ENCODE measurements at places on chromosomes 1 and 21. TPM values are rescaled to one million over a fixed set of nuclear protein-coding genes. Genes with fewer than 3 reads are reported as not detected.

DNA sequence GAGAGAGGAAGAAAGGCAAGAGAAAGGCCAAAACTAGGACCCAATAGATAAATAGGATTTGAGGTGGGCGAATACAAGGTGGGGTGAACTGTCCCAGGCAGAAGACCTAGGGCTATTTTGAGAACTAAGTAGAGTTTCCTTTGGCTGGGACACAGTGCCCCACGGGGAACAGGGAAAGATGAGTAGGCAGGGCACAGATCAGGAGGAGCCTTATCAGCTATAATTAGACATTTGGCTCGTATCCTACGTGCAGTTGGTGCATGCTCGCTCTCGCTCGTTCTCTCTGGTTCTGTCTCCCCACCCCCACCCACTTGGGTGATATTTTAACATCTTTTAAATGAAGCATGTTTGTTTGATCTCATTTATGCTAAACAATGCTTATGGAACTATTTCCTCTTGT is 235.0 kb upstream of the JUN start:
- no peak for DNase-seq

DNA sequence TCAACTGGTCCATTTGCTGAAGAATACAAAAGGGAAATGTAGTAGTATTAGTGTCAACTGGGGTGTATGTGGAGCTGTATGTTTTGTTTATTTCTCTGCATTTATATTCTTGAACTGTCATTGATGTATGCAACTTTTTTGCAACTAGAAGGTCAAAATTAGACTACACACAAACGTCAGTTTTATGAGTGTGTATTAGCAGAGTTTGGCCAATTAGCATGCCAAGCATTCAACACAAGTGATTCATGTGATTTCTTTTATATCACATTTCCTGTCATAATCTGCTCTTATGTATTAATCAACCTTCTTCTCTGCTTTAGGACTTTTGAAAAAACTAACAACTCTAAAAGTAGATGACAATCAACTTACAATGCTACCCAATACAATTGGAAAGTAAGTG is 211.1 kb downstream of the LRRC40 start:
- DNase-seq = no peak

DNA sequence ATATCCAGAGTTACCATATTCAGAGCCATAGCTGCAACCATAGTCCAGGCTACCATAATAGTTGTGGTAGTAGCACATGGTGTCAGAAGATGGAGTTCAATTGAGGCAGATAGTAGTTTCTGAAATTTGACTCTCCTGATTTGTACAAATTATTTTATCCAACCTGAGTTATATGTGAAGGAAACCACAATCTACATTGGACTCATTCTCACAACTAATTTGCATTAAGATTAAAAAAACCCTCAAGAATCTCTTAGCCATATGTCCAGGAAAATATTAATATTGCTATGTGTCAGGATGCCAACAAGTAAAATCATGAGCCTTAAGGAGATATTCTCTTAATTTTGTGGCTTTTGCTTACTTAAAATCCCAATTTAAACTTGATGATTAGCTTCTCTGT is at the start of gene KRTAP22-2:
Gene KRTAP22-2 (minus strand): TSS at position 101 of the 400 bp plus-strand sequence.
- no peak for DNase-seq

GRCh38 chr21:37874904-37875780 is 41.1 kb downstream of the KCNJ6 start:
- peak; percentile 31 for DNase-seq

GRCh38 chr1:186404454-186405051 is 28.9 kb downstream of the ODR4 start:
- no peak for DNase-seq

GRCh38 chr1:227321035-227321434 is 2.7 kb upstream of the CDC42BPA start:
- no peak for DNase-seq

- DNase-seq = no peak
These were observed 12.6 kb upstream of the CHI3L2 start for GRCh38 chr1:111214884-111215283.

DNA sequence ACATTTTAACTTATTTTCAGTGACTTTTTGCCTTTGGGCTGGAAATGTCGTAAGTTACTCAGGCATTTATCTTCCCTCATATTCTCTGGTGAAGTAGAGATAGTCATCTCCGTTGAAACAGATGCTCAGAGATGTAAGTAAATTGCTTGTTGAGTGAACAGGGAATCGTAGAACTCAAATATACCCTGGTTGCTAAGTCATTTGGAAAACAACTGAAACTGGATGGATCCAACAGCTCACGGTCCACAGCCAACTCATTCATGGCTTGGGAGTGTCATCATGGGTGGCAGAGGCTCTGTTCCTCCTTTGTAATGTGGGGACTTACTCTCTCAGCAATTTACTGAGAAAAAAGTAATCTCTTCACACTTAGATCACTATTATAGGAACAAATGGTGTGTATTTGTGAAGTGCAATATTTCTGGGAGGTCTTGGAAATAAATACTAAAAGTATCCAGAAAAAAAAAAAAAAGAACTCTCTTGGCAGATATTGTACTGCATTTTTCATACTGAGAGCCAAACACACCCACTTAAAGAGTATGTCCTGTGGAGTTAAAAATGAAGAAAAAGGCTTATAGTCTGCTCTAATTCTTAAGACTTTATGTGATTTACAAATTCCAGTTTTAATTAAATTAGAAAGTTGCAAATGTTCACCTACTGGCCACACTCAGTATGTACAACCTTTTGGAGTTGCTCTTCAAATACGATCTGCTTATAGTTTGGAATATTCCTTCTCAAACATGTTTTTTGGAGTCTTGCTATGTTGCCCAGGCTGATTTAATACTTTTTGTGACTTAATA is 107.4 kb downstream of the LEPR start:
- no peak for DNase-seq

GRCh38 chr1:93033785-93034184 is 45.3 kb upstream of the MTF2 start:
- no peak for DNase-seq

DNA sequence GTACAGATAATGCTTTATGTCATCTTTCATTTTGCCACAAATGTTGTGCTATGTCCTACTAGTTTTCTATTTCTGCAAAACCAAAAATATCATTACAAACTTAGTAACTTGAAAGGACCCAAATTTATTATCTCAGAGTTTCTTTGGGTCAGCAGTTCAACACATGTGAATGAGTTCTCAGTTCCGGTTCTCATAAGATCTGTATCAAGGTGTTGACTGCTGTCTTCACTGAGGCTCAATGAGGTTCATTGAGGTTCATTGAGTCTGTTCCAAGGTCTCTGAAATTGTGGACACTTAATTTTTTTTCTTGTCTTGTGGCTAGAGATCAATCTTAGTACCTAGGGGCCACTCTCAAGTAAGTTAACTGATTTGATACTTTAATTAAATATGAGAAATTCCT is 525.1 kb upstream of the BRINP3 start:
- no peak for DNase-seq

DNA sequence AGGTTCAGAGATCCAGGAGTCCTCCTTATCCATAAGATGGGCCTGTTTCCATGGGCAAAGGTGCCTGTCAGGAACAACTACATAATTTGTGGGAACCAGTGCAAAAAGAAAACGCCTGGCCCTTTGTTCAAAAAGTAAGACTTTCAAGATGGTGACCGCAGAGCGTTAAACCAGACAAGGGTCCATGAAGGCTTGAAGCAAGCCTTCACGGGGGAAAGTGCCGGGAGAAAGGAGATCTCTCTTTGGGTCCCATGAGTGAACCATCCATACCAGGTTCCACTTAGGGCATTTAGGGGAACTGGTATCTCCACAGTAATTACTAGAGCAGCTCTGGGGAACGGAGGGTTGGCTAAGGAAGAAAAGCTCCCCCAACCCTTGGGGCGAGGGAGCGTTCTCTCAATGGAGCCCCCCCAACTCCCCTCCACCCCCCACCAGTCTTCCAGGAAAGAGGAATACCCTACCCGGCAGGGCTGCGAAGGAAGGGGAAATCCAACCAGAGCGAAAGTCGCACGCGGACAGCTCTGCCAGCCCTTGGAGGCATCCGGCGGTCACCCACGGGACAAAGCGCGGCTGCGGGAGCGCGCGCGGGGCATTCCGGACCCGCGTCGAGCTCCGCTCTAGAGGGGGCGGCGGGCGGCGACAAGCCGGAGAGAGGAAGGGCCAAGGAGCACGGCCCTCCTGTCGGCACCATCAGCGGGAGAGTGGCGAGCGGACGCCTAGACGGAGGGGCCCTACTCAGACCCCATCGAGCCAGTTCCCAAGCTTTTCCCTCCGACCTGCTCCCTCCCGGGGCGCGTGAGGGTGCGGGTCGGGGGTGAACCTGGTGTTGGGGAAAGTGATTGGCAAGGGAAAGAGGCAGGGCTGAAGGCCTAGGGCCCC is 687 bp upstream of the RASSF5 start:
- peak; percentile 30 for DNase-seq

- no peak for DNase-seq
These were observed 276.1 kb downstream of the RPS6KC1 start for GRCh38 chr1:213327017-213327667.

GRCh38 chr1:27724961-27725373 is 794 bp upstream of the FAM76A start:
- peak; percentile 32 for DNase-seq

DNA sequence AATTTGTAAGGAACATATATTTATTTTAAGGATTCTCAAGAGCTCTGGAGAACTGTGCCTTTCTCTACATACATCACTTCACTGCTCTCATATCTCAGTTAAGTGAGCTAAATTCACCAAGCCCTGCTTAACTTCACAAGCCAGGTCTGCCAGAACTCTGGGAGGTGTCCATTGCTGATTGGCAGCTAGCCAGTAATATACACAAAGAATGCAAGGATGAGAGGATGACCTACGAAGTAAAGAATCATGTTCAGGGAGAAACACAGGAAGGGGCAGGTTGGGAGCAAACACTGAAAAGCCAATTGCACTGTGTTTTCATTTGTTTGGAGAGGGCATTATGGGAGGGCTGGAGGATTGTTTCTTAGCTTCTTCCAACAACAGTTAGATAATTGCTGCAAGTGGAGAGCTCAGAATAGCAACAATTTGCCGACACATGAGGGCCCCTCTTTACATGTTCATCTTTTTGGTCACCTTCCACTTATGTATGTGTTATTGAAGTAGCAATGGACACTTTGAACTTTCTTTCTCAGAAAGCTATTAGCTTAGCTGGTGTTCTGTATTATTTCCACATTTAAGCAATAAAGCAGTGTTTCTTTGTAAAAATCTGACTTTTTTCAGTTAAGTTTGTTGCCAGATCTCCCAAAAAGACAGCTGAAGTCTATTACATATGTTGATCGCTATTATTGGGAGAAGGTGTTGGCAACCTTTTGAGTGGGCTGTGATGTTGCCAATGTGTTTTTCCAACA is 254.8 kb downstream of the LTN1 start:
- DNase-seq = no peak

DNA sequence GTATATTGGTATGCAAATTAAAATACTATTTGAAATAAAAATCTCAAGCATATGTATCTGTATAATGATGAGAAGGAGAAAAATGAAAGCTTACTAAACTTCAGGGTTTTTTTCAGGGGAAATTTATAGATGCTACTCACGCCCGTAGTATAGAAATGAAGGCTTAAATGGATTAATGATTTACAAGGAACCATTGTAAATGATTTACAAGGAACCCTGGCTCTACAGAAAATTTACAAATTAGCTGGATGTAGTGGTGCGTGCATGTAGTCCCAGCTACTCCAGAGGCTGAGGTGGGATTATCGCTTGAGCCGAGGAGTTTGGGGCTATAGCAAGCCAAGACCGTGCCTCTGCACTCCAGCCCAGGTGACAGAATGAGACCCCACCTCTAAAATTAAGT is 150.5 kb downstream of the PCBP3 start:
- DNase-seq = no peak

GRCh38 chr1:30037251-30038118 is 685.9 kb downstream of the MATN1 start:
- DNase-seq = no peak

DNA sequence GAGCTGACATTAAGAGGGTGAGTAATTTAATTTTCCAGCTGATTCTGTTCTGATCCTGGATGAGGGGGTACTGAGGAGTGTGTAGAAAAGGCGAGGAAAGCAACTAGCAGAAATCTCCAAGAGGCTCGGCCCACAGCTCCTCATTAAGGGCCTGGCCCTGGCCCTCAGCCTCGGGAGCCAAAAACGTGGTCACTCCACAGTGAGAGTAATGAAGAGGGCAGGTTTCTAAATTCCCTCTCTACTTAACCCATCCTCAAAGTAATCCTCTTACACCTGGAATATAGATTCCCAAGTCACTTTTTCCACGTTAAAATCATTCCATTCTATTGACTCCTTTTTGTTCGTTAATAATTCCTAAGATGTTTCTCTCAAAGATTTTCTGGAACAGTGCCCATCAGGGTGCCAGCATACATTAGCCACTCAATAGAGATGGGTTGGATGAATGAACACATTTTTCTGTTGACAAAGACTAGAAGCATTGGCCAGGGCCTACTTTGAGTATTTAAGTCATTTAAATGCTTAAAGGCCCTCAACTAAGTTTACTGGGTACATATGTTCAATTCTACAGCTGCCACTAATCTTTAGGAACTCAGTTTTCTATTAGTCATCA is 1.1 kb upstream of the COL11A1 start:
- DNase-seq = no peak

DNA sequence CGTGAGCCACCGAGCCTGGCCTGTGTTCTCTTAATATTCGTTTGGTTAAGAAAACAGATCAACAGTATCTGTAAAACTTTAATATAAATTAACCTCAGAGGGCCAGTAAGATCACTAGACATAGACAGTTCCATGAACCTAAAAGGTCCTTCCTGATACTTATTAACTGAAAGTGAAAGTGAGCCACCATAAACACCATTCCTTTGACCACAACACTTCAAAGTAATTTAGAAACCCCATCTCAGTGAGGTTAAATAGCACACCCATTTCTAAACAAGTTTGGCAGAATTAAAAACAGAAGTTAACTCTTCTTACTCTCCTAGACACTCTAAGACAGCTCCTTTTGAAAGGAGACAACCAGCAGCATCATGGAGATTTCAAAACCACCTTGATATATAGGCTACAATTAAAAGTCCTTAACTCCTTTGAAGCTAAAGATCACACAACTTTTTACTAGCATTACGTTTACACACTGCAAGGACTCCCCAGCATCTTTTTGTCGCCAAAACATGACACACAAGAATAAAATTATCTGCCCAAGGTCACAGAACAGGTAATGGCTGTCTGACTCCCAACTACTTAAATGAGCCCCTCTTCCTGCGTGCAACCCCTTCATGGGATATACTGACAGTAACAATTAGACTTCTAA is 2.2 kb downstream of the RNF19B start:
- DNase-seq = no peak

GRCh38 chr1:41800311-41800829 is 118.4 kb downstream of the HIVEP3 start:
- no peak for DNase-seq

DNASE2B gene
- not detected for total RNA-seq

ICOSLG gene
- 0.37 TPM for total RNA-seq

EXTL1 gene
- 2.6 TPM for total RNA-seq

SH2D2A gene
- 0.86 TPM for total RNA-seq

DYRK1A gene
- 70.4 TPM for total RNA-seq

FAAH gene
- 1.7 TPM for total RNA-seq

FAM89A gene
- total RNA-seq = 6.4 TPM

AQP10 gene
- not detected for total RNA-seq

RORC gene
- not detected for total RNA-seq

C1orf116 gene
- not detected for total RNA-seq

MSTO1 gene
- total RNA-seq = 55.7 TPM

CRYBG2 gene
- 2.2 TPM for total RNA-seq

Data from glutamatergic neuron (in vitro differentiated cells).